ENCODE measurements at places on chromosomes 2 and 18.

GRCh38 chr2:159139216-159139933, 147.1 kb downstream of the WDSUB1 start:
- DNase-seq: no peak

GRCh38 chr2:65458999-65459398, 26.6 kb upstream of the SPRED2 start:
- no peak for DNase-seq

GRCh38 chr2:196159221-196159892, 12.0 kb downstream of the STK17B start:
- DNase-seq: no peak

GRCh38 chr18:21141668-21142422, 30.2 kb upstream of the ROCK1 start:
- DNase-seq: no peak

DNA sequence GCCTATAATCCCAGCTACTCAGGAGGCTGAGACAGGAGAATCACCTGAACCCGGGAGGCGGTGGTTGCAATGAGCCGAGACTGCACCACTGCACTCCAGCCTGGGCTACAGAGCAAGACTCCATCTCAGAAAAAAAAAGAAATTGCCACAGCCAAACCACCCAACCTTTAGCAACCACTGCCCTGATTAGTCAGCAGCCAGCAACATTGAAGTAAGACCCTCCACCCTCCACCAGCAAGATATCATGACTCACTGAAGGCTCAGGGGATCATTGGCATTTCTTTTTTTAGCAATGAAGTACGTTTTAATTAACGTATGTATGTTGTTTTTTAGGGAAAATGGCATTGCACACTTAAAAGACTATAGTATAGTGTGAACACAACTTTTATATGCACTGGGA, 349.1 kb upstream of the ACVR2A start:
- DNase-seq: no peak

DNA sequence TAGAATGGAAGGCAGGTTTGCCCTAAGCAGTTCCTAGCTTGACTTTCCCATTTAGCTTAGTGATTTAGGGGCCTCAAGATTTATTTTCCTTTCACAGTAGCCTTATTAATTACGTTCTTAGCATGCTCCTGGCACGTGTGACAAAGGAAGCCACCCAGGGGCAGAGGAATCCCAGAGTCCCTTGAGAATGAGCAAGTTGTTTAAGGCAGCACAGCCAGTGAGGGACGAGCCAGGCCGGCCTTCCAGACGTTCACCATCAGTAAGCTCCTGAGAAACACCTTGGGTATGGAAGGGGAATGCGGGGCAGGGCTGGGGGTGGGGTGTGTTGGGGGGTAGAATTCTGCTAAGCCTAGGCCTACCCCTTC, 76.3 kb downstream of the SOWAHC start:
- no peak for DNase-seq

- peak; percentile 26 for DNase-seq
Observed at GRCh38 chr2:1652034-1652790, 92.1 kb downstream of the PXDN start.

GRCh38 chr2:235611349-235611748, 117.5 kb downstream of the AGAP1 start:
- no peak for DNase-seq

- no peak for DNase-seq
Observed at GRCh38 chr2:100884145-100884621, 64.2 kb downstream of the NPAS2 start.

DNA sequence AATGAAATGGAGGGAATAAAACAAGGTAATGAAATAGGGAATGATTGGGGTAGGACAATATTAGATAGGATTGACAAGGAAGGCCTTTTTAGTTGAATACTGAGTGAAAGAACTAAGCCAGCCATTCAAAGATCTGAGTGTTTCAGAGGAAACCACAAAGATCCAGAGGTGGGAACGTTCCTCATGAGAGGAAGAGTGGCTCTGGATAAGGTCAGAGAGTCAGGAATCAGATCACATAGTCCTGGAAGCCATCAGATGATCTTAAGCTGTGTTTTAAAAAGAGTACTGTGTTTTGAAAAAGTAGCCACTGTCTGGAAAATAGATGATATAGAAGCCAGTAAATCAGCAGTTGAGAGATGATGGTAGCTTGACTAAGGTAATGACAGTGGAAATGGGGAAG, 11.8 kb downstream of the TTLL4 start:
- no peak for DNase-seq

DNA sequence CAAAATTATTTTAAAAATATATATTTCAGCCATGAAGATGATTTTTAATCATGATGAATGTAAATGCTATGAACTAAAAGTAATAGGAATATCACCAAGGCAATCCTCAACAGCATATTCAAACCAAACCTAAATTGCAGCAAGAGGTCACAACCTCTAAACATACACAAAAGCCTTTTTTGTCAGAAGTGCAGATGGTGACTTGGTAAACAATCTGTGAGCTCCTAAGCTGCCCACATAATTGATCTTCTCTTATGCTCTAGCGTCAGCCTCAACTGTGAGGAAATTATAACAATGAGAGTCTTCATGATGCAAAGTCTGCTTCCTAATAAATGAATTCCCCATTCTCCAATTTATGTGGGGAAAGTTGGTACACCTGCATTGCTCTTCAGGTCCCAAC, 113.2 kb downstream of the TSN start:
- no peak for DNase-seq
